RKO (cell line): ENCODE measurements at places on chromosomes 2 and 18.

DNA sequence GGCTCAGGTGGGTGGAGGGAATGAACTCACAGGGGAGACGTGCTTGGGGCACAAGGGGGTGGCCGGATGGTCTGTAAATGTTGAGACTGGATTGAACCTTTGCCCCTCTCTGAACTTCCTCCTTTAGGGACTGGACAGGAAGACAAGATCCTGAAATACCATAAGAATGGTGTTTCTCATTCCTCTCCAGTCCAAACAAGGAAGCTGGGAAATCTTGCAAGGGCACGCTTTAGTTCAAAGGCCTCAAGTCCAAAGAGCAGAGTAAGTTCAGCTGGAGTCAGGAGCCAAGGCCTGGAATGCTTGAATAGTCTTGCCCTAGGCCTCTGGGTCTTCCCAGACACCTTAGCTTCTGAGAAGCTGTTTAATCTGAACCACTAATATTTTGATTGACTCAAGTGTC is 52.4 kb upstream of the SIX3 start:
- no peak for DNase-seq

DNA sequence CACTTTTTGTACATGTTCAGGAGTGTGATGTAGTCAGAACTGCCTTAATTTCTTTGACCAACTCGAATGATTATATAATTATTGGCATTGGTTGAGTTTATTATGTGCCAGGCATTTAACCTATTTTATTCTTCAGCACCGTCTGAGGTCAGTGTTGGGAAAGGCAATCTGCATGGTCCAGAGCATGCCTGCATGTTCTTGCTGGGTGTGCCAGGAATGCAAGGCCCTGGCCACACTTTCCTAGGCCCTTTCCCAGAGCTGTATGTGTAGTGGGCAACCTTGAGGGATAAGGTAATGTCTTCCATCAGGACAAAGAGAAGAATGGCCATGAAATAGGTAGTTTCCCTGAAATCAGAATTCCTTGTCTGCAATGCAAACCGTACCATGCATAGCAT is 9.7 kb upstream of the SNRNP200 start:
- no peak for DNase-seq

DNA sequence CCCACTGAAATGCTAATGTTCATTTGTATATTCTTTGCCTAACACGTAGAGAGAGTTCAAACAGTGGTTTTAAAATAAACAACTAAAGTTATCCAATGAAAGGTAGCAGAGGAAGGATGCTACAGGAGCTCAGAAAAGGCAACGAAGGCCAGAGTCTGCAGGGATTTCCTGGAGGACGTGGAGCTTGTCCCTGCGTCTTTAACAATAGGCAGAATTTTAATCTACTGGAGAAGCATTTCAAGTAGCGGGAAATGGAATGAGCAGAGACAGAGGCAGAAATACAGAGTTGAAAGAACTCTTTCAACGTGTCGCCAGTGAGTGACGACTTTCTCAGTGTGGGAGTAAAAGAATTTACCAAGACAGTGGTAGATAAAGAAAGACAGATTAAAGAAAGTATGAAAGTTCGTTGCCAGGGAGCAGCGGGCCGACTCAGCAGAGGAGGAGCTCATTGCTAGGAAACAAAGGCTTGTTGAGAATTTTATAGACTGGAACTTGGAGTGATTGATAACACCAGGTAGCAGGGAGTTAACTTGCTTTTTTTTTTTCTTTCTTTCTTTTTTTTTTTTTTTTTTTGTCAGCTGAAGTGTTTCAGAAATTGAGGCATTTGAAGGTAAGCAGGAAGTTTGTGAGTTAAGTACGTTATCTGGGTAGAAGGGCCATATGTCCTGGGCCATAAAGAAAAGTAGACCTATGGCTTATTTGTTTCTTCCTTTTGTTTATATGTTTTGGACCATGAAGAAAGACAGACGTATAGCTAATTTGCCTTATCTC is 625 bp upstream of the NBAS start:
- DNase-seq, result peak; percentile 59

- DNase-seq, result no peak
Measured at GRCh38 chr2:161988589-161988988, 85.4 kb downstream of the DPP4 start.

- DNase-seq, result no peak
Measured at GRCh38 chr2:85534099-85534498, 4.9 kb upstream of the MAT2A start.

- peak; percentile 32 for DNase-seq
Measured at GRCh38 chr2:159982270-159982669, 80.1 kb downstream of the PLA2R1 start.

DNA sequence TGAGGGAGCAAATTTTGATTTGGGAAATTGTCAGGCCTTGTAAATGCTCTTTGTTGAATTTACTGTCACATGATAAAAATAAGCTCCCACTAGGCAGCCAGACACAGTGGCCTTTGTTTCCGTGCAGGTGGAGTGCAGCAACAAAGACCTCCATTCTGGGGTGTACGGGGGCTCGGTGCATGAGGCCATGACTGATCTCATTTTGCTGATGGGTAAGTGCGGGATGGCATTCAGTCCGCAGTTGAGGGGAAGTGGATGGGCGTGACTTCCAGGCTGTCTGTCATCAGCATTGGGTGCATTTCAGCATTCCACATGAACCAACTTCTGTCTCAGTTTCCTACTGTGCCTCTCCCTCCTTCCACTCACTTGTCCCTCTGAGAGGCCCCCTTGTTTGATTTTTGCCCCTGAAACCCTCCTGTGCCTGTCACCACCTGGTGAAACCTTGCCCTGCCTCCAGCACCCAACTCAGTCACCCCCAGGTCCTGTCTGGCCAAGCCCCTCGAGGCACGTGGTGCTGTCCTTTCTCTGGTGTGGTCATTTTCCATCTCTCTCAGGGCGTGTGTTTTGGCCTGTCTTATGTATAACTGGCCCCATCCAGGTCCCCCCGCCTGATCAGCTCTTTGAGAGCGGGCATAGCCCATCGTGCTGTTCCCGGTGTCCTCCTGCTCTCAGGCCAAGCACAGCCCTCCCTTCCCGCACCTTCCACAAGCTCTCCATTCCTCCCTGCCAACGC is 16.3 kb downstream of the CNDP2 start:
- DNase-seq, result no peak

DNA sequence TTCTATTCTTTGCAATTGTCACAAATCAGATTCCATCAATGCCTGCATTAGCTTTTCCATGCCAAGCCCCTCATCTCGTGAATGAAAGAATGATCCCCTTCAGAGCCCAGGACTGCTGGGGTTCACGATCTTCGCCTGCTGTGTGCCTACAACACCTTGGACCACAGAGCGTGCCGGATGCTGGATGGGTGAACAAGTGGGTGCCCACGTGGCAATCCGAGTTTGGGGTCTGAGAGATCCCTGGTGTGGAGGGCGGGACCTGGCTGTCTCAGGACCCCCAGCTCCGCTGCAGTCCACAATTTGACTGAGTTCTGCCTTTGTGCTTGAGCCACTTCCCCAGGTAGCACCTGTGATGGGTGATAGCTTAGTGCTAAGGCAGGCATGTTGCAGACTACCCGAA is 317.0 kb downstream of the GALR1 start:
- no peak for DNase-seq

- DNase-seq, result no peak
Measured at GRCh38 chr2:143390171-143390570, 261.0 kb downstream of the ARHGAP15 start.

- no peak for DNase-seq
Measured at GRCh38 chr18:79509536-79509930, 113.8 kb downstream of the NFATC1 start.

- DNase-seq, result no peak
Measured at GRCh38 chr2:197879812-197880408, 75.5 kb downstream of the PLCL1 start.

DNA sequence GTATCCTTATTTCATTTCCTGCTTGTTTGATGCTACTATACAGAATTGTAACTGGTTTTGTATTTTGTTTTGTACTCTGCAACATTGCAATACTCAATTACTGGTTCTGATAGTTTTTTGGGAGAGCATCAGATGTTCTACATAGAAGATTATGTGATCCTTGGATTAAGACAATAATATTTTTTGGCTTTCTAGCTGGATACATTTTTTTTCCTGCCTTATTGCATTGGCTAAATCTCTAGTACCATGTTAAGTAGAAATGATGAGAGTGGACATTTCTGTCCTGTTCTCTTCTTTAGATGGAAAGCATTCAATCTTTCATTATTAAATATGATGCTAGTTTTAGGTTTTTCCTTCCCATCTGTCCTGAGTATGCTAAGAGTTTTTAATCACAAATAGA is 523.5 kb downstream of the ARHGAP15 start:
- DNase-seq, result no peak

DNA sequence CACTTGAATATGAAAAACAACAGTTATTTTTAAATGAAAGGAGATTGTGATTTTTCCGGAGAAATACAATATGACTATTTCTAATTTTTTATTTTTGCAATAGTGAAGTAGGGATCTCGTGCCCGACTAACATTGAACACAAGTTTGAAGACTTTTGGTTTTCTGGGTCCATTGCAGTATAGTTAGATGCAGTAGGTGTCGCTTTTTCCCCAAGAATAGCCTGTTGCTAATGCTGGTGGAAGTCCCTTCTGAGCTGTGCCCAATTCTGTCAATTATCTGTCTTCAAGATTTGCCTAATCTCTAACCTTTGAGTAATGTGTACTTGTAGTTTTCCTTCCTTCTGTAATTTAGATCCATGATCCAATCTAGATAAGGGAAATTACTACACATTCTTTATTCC is 36.5 kb downstream of the SEMA4F start:
- DNase-seq, result peak; percentile 73

- DNase-seq, result no peak
Measured at GRCh38 chr2:197620133-197620532, 55.3 kb downstream of the RFTN2 start.

DNA sequence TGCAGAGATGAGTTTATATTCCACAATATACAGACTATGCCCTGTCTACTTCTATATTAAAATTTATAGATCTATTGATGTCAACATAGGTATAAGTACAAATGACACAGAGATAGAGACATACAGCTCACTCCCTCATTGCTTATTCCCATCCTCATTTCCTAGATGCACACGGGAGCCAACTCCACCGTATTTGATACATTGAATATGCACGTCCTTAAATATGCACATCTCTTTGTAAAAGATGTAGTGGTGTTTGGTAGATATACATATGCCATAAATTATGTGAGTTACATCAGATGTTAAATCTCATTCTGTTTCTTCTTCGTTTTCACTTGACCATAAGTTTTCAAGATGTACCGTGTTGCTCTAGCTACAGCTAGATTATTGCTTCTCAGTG is 179.2 kb upstream of the RAB6C start:
- DNase-seq, result no peak

GRCh38 chr18:77079954-77080682 is 52.5 kb downstream of the MBP start:
- no peak for DNase-seq

- DNase-seq, result no peak
Measured at GRCh38 chr2:128716299-128716721, 397.6 kb upstream of the HS6ST1 start.

GRCh38 chr18:13260935-13261640 is 42.5 kb downstream of the LDLRAD4 start:
- DNase-seq, result no peak

DNA sequence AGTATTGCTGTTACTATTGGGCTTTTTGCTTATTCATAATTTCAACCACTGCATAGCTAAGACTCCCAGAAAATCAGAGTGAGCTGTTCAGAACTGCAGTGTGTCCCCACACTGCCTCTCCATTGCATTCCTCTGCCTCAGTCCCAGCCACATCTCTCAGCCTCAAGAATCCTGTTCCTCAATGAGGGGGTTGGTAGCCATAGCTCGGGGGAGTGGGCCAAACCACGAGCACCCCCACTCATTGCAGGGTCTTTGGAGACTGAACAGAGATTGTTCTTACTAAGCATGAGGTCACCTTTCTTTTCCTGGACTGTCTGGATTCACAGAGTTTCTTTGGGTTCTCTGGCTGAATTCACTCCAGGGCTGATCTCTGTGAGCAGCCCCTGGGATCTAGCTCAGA is 161.1 kb downstream of the GFPT1 start:
- DNase-seq, result no peak

DNA sequence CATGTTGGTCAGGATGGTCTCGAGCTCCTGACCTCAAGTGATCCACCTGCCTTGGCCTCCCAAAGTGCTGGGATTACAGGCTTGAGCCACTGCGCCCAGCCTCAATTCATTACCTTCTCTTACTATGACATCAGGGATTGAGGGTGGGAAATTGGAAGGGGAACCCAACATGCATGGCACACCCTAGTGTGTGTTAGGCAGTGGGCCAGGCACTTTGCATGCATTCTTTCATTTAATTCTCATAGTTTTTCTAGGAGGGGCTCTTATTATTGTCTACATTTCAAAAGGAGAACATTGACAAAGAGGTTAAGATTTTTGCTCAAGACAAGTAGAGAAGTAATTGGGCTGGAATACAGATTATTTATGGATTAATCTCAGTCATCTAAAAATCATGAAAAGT is 10.9 kb upstream of the DNAJB2 start:
- DNase-seq, result no peak

- no peak for DNase-seq
Measured at GRCh38 chr2:66156171-66156570, 278.8 kb upstream of the MEIS1 start.

DNA sequence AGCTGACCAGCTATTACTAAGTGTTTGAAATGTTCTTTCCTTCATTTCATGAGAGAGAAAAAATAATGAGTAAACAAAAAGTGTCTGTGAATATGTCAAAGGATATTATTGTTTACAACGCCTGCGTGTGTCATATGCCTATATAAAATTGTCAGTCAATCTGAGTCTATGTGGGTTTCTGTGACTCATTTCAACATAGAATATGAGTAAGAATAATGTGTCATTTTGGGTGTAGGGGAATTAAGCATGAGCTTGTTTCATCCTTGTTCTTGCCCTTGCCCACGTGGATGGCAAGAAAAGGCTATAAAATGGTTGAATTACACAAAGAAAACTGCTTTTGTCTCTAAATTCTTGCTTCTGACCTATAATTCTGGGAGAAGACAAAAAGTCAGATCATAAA is 466.0 kb downstream of the PTH2R start:
- DNase-seq, result peak; percentile 79

- no peak for DNase-seq
Measured at GRCh38 chr2:44718431-44718830, 223.1 kb upstream of the SIX3 start.

- no peak for DNase-seq
Measured at GRCh38 chr2:67340133-67341011, 56.8 kb upstream of the ETAA1 start.

DNA sequence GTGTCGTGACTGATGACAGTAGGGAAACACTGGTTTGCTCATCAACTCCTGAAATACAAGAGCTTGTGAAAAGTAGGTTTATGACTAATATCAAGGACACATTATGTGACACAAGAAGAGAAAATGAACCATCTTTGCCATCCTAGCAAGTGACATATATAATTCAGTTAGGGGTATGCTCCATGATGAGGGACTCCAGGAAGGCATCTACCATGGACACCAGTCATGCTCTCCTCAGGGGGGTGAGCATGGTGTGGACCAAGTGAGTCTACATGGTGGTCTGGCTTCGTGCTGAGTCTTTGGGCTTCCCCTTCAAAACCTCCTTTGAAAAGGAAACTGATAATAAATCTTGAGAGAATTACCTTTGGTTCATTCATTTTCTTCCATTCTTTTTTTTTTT is 11.7 kb upstream of the SERPINB5 start:
- DNase-seq, result no peak
